ENCODE measurements at places on chromosomes 11 and 22. TPM values are rescaled to one million over a fixed set of nuclear protein-coding genes. Genes with fewer than 3 reads are reported as not detected.

The NCAM1 gene
- total RNA-seq = 23.6 TPM

The CD248 gene
- 193 TPM for total RNA-seq

The PANX2 gene
- 0.90 TPM for total RNA-seq

The TBX10 gene
- total RNA-seq = not detected

The MICAL2 gene
- total RNA-seq = 31.9 TPM

The SCGB1D2 gene
- total RNA-seq = not detected

All from fibroblast of the aortic adventitia (primary cell).